Activated CD4-positive, CD25-positive, alpha-beta regulatory T cell treated with anti-CD3 and anti-CD28 coated beads, Interleukin-2, amount 50 U/mL, for 24 hours (primary cell): ENCODE measurements at places on chromosomes 5 and 9.
A peak's percentile ranks its signal among the peaks of the same experiment; 100 is the strongest.

DNA sequence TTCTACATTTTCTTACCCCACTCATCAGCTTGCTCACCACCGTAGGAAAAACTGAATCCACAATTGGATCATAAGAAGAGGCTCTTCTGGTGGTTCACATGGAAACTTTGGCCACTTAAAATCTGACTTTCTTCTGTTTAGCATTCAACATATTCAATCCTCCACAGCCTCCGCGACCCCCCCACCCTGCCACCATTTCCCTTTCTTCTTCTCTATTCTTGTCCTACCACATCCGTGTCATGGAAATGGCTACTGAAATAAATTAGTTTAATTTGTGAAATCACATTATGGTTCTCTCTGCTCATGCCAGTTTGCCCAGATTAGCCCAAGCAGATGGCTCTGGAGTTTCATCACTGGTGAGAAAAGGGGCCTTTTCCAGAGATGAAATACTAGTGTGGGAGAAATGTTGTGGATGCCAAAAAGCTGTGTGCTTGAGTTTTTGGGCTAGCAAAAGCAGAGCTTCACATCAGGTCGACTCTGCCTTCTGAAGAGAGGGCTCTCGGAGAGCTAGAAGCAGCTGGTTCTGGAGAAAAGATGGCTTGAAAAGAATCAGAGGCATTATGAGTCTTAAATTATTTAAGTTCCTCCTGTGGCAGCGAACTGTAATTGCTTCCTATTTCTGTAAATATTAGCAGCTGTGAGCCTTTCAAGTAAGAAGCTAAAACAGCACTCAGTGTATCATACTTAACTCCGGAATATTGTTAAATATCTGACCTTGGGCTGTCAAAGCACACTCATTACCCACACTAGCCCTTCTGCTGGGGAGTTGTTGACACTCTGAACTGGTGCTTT, 107.1 kb downstream of the MAT2B start:
- ATAC-seq = no peak

DNA sequence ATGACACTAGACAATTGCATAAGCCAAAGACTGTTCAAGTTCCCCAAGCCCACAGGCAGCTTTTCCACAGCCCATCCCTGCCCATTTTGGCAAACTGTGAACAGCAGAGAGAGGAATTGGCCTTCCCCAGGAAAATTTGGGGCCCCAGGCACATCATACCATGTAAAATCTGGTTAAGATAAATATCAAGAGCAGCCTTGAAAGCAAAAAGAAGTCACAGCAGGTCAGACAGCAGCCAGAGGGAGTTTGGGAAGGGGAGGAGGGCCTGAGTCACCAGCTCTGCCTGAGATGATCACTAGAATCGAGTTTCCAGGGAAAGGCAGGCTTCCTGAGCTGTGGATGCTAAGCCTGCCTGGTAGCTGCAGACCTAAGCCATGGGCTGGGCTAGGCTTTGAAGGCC, 179.2 kb downstream of the RFK start:
- no peak for ATAC-seq

DNA sequence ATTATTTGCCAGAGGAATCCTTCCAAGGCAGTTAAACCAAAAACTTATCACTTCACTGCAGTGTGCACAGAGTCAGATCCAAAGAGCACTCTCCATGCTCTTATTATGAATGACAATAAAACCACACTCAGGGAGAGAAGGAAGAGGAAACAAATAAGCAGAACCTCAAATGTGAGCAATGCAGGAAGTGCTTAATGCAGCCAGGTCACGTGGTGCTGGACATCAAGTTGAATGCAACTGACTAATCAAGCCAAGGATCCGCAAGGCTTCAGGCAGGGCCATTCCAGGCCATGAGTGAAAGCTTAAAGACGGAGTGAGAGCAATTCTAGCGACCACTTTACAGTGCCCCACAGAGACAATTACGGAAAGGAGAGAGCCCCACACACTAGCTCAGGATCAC, 230.4 kb upstream of the PUM3 start:
- no peak for ATAC-seq

DNA sequence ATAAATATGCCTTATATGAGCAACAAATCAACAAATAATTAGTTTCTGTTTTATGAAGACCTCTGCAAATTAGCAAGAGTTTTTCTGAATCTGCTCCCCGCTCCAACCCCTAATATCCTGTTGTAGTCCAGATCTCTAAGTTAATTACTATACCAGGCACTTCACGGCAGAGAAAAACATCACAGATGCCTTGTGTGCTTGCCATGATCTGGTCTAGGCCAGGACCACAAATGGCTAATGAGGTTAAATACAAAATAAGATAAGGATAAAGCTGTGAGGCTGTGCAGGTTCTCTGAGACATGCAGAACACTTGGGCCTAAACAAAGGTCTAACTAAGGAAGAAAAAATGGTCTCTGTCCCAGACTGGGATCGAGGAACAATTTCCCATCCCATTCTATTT, 150.8 kb downstream of the SLIT3 start:
- no peak for ATAC-seq

- no peak for ATAC-seq
Observed at GRCh38 chr9:112887381-112887780, 3.3 kb downstream of the SLC46A2 start.

GRCh38 chr5:132065951-132066701, 5.7 kb downstream of the IL3 start:
- ATAC-seq = no peak

DNA sequence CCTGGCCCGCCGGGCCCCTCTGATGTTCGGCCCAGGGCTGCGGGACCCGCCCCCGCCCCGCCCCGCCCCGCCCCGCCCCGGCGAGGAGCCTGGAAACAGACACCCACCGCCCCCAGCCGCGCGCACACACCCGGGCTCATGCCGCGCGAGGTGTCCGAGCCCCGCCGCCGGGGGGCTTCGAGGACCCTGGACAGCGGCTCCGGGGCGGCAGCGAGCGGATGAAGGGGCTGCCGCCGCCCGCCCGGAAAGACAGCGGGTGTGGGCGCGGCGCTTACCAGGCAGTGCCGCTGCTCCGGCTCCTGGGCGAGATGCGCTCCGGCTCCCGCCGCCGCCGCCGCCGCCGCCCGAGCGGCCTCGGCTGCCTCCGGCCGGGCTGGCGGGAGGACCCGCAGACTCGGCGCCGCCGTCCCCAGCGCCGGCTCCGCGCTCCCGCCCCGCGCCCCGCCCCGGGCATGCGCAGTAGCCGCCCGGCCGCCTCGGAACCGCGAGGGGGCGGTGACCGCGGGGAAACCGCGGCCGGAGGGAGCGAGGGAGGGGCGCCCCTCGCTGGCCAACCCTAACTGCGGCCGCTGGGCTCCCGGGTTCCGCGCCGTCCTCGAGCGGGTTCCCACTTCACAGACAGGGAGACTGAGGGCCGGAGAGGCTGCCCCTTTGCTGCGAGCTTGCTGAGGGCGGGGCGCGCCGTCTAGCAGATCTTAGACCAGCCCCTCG, at the start of gene GPRIN1:
TSS of gene GPRIN1 (minus strand) at position 433 of the 711 bp plus-strand sequence. CDS start 10,322 bp downstream, outside the sequence.
- ATAC-seq = peak; percentile 71

DNA sequence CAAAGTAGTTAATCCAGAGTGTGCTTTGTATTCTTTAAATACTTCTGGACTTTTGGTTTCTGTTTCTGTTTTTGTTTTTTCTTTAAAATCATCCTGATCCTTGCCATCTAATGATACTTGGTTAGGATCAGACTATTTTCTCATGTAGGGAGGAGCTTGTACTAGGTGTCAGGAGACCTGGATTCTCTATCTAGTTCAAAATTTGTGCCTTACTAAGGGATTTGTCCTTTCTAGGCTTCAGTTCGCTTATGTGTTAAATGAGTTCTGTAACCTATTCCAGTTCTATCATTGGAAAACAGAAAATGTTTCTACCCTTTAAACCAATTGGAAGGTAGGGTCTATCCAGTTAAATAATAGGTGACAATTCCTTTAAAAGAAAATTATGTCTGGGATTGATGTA, 3.3 kb upstream of the MEF2C start:
- no peak for ATAC-seq
